ENCODE measurements at places on chromosomes 12 and 14.

DNA sequence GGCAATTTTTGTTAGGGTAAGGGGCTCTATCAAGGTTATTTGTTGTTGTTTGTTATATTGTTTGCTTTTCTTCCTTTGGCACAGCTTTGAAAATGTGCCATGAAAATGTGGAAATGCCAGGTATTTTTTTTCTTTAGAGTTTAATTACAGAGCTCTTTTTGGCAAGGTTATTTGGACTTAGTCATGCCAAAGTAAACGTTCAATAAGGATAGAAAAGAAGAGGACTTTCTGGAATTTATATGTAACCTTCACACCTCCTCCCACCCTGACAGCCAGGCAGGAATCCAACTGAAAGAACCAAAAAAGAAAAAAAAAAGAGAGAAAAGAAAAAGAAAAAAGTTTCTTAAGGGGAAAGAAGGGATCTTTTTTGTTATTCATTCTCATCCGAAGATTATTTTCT, 217.8 kb downstream of the KITLG start:
- no peak for DNase-seq

GRCh38 chr12:90989686-90990111, 15.1 kb downstream of the EPYC start:
- DNase-seq: no peak

DNA sequence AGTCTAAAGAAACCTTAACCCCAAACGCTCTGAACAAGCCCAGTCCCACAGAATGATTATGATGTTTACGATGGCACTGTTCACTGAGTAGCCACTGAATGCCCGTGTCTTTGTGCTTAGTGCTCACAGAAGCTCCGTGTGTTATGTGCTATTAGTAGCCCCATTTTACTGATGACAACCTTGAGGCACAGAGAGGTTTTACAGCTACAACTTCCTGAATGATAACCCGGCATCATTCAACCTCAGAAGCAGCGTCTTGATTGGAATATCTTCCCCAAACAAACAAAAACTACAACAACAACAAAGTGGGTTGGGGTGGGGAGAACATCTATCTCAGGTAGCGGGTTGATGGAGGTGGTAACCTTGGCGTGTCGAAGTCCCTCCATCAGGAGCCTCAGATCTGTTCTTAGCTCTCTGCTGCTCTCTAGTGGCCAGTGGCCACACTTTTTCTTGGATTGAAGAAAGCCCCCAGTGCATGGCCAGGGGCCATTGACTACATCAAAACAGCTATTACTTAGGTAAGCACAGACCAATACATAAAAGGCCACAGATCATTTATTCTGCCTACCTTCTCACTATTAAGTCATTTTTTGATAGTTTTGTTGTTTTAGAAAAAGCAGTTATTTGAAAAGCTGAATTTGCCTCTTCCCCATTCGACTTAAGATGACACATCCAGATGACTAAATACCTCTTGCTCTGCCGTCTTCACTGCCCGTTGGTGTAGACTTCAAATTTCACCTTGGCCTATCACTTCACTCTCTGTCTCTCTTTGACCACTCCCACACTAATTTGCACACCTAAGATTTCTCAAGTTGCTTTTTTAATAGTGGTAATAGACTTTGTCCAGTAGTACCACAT, 376.9 kb downstream of the GALC start:
- peak; percentile 16 for DNase-seq

DNA sequence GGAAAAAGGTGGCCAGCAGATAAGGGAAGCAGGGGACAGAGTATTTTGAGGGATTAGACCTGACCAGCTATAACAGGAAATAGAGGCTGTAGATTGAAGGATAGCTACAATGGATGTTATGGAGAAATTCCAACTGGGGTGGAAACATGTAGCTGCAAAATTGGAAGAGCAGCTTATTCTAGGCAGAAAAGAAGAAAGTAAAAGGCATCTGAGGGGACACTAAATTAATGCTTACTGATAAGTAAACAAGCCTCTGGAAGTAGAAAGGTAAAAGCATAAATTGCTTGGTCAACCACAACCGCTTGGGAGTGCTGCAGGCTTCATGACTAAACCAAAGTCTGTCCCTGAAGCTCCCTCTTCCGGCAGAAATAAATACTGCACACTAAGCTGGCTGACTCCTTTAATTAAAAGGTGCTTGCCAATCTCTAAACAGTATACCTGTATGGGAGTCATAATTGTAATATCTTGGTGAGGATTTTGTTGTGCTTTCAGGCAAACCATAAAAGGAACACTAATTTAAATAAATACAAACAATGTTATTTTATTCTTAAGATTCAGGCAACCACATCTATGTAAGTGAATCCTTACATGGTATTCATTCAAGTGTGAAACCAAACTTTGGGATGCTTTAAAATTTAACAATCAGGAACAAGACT, 7.7 kb downstream of the UBC start:
- DNase-seq: peak; percentile 94

DNA sequence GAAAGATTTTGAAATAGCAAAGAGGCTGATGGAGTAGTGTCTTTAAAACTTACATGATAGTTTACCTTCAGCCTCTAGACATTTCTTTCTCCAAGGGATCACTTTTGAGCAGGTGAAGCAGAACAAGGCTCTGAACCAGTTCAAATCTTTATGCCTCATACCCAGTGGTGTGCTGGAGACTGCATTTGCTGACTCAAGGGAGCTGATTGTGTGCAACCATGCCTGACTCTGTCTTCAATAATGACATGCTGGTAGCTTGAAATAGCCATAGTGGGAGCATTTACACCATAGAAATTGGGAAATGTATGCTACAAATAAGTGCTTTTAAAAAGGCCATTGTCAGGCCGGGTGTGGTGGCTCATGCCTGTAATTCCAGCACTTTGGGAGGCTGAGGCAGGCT, 482.0 kb downstream of the TMTC2 start:
- DNase-seq: no peak

GRCh38 chr12:19048943-19049342, 80.6 kb upstream of the PLEKHA5 start:
- no peak for DNase-seq

- DNase-seq: no peak
Observed at GRCh38 chr14:46256381-46256780, 395.2 kb downstream of the RPL10L start.

- peak; percentile 32 for DNase-seq
Observed at GRCh38 chr12:119649202-119649808, 18.6 kb upstream of the PRKAB1 start.
